Melanocyte of skin (primary cell): ENCODE measurements at places on chromosomes 12 and 14. TPM values are rescaled to one million over a fixed set of nuclear protein-coding genes. Genes with fewer than 3 reads are reported as not detected.

DNAI7 gene
- 0.36 TPM in 1 of 2 replicates, not detected in the other for total RNA-seq

FLRT2 gene
- total RNA-seq, result 3.7 and 11.9 TPM in 2 replicates

RFLNA gene
- total RNA-seq, result 0.31 and 1.3 TPM in 2 replicates

PYGL gene
- total RNA-seq, result 117 and 444 TPM in 2 replicates

MIS18BP1 gene
- 27.6 and 40.6 TPM in 2 replicates for total RNA-seq

SLC2A3 gene
- 40.6 and 74.1 TPM in 2 replicates for total RNA-seq

AKAP5 gene
- total RNA-seq, result 0.34 and 0.36 TPM in 2 replicates

TSPAN9 gene
- total RNA-seq, result 17.0 and 21.9 TPM in 2 replicates

NANOG gene
- under 0.01 and 1.0 TPM in 2 replicates for total RNA-seq

TRPV4 gene
- total RNA-seq, result under 0.01 and 0.73 TPM in 2 replicates

CD163L1 gene
- total RNA-seq, result not detected in 2 replicates

CGRRF1 gene
- total RNA-seq, result 15.7 and 19.4 TPM in 2 replicates

GPD1 gene
- total RNA-seq, result under 0.01 TPM in 1 of 2 replicates, not detected in the other

SIRT4 gene
- 0.67 and 0.93 TPM in 2 replicates for total RNA-seq

PZP gene
- total RNA-seq, result under 0.01 TPM in 1 of 2 replicates, not detected in the other

CELA1 gene
- total RNA-seq, result not detected in 2 replicates

PTPRB gene
- under 0.01 TPM in 2 replicates for total RNA-seq

ARHGEF25 gene
- total RNA-seq, result 5.3 and 6.5 TPM in 2 replicates

ADAM20 gene
- total RNA-seq, result 0.33 and 0.62 TPM in 2 replicates
